ENCODE measurements at places on chromosomes 1 and 21.

- no peak for DNase-seq
Measured at GRCh38 chr1:227434808-227435444, 116.6 kb upstream of the CDC42BPA start.

DNA sequence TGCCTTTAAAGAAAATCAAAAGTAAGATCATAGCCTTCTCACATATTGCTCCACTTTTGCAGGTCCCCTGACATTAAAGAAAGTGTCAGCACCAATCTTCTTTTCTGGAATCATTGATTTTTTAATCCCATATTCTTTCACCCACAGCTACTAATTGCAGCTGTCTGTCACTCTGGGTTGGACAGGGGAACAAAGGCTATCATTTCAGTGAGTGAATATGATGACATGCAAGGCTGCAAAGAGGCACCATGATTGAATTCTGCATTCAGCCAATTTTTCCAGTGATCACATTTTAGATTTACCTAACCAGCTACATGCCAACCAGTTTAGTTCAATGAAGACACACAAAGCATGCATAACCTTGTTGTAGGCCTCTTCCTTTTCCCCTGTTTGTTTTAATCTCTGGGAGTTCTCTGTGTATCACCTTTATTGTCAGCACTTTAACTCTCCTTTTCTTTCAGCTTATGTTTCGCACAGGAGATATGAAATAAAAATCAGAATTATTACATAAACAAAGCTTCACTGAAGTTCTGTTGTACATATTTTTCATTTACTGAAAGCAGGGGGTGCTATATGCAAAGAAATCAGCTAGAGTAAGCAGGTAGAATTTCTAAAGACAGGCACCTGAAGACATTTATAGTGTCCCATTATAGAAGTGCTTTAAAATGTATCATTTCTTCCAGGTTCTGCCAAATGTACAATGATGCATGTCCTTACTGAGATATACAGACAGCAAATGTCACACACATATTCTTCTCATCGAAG, 584.8 kb downstream of the PLA2G4A start:
- DNase-seq: no peak

DNA sequence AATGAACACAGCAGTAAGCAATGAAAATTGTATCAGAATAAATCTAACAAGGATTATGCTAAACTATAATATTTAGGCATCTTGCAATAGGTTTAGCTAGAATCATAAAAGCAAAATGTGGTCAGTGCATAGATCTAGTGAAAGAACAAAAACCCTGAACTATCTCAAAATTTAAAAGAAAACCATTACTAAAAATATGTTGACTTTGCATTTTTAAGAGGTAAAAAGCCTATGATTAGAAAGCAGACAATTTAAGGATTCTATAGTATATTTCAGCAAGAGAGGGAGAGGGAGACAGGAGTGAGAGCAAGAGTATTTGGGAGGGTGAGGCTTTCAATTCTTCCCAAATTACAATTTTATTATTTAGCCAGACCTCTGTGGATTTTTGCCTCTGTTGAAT, 219.4 kb downstream of the TTLL7 start:
- no peak for DNase-seq

DNA sequence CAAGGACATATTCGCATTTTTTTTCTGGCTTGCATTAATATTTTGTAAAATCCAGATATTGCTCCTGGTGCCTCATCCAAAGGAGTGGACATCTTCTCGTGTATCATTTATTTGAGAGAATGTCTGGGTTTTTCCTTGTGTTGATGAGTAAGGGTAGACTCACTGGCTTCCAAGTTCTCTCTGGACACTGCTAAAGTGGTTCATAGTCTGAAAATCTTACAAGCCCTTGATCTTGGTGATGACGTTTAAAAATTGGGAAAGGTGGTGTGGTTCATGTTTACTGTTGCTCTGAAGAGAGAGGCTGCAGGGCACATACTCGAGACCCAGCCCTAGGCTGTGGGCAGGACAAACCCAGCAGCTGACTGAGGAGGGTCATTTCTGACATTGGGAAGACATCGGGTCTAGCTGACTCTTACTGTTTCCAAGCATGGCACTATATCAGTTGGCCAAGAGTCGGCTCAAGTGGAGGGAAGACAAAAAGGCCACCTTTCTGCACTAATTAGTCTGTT, 296.2 kb downstream of the LMX1A start:
- no peak for DNase-seq

DNA sequence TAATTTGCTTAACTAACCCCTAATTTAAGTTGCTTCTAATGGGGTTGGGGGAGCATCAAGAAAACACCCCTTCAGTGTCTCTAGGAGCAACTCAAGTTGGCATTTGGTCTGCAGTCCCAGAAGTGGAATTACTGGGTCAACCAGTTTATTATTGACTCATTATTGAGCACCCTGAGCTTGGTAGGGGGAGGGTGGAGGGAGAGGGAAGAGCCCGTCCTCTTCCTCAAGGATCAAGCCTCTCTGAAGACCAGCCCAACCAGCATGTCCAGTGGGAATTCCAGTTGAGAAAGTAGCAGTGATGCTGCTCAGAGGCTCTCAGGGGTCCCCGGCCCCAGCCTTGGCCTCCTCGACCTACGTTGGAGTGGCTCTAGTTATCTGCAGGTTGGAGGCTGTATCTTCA, 2.1 kb upstream of the PLA2G2F start:
- no peak for DNase-seq

DNA sequence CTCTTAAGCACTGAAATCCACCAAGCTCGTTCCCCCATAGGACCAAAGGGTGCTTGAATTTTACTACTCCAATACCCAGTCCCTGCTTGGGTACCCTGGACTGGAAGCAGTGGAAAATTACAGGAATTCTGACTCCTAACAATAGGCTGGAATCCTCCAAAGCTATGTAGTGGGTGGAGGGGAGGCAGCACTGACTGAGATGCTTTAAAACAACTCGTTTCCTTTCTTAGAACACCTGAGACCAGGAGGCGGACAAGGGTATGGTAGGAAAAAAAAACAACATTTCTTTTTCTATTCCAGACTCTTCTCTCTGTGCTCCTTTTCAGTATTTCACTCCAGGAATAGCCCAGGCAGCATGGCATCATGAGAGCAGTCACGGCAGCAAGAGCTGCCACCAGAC, 2.3 kb downstream of the PEF1 start:
- DNase-seq: no peak

- no peak for DNase-seq
Measured at GRCh38 chr1:15703562-15703961, 19.4 kb downstream of the PLEKHM2 start.

DNA sequence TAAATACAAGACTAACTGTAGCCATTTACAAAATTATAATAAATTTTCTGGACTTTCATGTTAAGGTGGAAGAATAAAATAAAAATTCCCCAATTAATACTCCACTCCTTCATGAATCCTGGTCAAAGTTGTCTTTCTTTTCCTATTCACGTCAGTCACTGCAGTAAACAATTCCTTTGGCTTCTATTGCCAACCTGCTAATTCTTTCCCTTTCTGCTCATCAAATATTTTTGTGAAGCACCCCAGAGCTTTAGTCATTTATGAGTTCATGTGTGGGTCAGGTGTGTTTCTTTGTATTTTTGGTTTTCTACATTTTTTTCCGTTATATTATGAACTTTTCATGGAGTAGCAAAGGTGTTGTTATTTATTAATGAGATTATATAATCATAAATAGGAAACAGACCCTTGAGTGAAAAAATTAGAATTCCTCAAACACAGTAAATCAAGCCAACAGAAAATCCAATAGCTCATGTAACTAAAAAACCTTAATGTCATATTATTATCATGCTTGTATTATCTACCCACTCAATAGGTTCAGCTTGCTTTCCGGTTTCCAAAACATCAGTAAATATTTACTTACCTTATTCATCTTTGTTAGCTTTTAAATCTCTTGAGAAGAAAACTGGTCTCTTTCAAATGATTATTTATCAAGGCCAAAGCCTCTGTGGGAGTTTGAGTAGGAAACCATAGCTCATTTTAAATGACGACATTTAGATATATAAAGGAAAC, 29.6 kb upstream of the PLA2G4A start:
- no peak for DNase-seq

DNA sequence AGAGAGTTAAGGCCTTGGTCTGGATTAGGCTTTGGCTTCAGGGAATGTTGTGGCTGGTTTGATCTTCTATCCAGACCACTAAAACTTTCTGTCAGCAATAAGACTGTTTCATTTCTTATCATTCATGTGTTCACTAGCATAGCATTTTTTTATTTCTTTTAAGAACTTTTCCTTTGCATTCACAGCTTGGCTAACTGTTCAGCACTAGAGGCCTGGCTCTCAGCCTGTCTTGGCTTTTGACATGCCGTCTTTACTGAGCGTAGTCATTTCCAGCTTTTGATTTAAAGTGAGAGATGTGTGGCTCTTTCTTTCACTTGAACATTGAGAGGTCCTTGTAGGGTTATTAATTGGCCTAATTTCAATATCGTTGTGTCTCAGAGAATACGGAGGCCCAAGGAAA, 62.5 kb downstream of the RNF220 start:
- DNase-seq: no peak

DNA sequence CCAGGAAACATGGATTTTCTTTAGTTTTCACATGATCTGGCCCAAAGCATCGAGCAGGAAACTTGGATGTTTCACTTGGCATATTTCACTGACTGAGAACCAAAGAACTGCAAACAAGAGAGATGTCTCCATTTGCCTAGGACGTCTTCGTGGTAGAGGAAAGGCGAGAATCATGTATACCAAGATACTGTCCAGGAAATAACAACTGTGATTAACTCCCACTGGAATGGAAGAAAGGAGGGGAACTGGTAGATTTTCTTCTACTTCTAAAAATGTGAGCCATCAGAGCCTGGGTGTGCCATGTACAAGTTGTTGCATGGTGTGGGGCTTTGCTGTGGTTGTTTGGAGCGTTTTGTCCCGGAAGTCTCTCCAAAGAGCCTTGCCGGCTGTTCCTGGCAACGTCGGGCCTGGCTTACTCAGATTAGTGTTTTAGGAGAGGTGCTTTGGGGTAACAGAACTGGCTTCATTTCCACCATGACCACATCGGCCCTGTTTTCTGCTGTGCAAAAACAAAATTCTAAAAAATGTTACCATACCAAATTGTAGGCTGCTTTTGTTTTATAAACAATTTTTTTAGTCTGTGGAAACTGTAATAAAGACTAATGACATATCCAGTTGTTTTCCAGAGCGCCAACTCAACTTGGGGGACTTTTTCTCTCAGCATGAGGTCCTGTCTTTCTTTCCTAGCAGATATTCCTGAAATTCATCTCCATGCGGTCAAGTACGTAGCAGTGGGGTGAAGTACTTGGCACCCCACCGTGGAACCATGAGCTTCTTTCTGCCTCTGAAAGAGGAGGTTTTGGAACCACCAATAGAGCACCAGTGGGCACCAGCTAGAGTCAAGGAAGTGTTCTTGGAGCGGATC, 118.3 kb downstream of the TM2D1 start:
- DNase-seq: no peak

DNA sequence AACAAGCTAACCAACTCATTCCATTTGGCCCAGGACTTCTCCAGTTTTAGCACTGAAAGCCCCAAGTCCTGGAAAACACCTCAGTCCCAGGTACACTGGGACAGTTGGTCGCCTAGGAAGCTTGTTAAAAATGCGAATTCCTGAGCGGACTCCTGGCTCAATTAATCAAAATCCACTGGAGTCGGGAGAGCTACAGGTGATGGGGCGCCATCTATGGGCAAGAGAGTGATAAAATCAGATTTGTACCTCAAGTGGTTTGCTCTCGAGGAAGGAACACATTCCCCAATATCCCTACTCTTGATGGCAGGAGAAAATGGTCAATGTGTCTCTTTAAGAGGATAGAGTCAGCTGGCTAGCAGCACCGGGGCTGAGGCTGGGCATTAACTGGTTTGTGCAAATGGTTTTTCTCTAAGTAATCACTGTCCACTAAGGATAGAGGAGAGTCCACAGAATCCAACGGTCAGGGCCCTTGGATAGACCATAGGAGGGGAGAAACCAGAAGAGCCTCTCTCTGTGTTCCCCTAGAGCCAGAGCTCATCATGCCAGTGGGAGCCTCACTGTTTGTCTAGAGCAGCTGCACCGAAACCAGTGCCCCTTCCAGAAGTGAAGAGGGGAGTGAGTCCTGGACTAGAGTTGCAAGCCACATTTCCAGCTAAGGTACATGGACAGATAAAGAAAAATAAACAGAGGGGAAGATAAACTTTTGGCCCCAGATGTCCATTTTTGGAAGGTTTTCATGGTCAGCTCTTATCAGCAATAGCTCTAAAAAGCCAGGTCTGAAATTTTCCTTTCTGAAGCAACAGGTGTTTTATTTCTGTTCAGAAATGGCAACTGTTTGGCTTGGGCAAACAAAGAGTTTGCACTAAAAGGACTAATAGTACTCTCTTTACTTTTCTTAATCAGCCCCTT, 148.5 kb downstream of the TENT5C start:
- peak; percentile 5 for DNase-seq

DNA sequence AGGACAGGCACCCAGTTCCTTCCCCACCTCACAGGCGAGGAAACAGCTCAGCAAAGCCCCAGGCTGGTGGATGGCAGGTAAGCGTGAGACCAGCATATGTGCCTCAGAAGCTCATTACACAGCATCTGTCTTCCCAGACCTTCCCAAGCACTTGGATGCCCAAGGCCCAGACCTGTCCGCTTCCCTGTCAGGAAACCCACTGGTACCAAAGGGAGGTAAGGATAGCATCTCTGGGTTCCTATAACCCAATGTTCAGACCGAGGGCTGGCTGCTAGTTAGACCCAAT, 3.3 kb downstream of the POFUT2 start:
- DNase-seq: no peak

- DNase-seq: no peak
Measured at GRCh38 chr1:3924825-3925220, 24.8 kb upstream of the C1orf174 start.

DNA sequence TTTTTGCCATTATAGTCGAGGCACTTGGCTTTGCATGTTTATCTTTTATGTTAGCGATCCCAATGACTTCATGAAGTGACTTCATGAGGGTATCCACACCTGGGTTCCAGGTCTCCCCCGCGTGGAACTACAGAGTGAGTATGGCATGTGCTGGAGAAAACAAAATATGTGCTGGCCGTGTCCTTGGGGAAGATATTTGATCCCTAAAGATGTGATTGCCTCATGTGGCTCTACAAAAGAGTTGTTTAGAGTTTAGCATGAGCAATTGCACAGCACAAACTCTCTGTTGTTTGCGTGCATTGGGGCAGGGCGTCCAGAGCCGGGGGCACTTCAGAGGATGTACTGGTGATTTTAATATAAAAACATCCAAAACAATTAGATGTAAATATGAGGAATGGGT, 4.8 kb downstream of the IL10RB start:
- DNase-seq: no peak

GRCh38 chr1:181081395-181081794, 7.1 kb upstream of the IER5 start:
- DNase-seq: no peak

DNA sequence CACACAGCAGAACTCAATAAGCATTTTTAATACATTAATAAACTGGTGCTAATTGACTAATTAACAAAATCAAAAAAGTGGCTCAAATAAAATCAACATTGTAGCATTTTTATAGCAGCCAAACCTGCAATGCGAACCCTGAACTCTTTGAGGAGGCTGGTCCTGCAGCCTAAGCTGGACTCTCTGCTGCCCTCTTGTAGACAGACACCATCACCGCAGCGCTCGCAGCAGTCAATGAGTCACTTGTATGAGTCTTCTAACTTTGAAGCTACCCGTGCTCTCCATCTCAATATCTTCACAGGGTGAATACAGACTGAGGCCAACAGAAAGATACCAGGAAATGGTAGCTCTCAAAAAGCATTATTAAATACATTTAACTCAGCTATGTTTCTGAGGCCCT, 9.7 kb upstream of the KRTAP7-1 start:
- DNase-seq: peak; percentile 15

- DNase-seq: no peak
Measured at GRCh38 chr1:162422662-162423375, 10.9 kb upstream of the SH2D1B start.

- no peak for DNase-seq
Measured at GRCh38 chr21:42640486-42640885, 12.9 kb upstream of the PDE9A start.

Measured in SW 1271 (cell line).